ENCODE measurements at places on chromosomes 13 and 19.

GRCh38 chr19:30959011-30959410 is 390.2 kb downstream of the TSHZ3 start:
- DNase-seq, result no peak

DNA sequence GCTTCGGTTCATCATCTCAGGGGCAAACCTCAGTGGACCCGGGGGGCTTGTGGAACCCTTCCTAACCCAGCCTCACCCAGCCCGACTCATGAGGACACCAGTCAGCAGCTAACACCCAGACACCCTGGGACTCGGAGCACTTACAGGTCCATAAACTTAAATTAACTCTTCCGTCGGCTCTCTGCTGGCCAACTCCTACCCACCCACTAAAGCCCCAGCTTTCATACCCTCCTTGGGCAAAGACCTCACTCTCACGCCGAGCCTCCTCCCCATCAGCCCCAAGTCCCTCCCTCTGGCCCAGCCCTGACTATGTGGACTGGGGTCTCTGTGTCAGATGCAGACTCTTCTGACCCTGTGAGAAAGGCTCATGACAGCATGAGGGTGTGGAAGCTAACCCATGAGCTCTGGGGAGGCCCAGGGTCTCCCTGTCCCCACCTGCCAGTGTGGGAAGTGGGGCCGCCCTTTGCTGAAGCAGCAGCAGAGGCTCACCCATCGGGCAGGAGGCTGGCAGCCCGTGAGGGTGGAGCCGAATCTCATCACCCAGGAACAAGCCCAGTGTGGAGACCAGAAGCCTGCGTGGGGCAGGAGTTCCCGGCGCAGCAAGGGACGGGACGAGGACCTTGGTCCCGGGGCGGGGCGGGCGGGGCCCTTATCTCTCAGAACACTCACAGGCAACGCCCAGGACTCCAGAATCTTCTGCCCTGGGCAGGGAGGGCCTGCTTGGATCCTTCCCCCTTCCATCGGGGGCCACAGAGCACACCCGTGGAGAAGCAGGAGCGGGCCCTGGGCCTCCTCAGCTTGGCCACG is 19.8 kb downstream of the TCF3 start:
- DNase-seq, result no peak

GRCh38 chr19:246551-246950 is 44.7 kb downstream of the PLPP2 start:
- DNase-seq, result no peak

DNA sequence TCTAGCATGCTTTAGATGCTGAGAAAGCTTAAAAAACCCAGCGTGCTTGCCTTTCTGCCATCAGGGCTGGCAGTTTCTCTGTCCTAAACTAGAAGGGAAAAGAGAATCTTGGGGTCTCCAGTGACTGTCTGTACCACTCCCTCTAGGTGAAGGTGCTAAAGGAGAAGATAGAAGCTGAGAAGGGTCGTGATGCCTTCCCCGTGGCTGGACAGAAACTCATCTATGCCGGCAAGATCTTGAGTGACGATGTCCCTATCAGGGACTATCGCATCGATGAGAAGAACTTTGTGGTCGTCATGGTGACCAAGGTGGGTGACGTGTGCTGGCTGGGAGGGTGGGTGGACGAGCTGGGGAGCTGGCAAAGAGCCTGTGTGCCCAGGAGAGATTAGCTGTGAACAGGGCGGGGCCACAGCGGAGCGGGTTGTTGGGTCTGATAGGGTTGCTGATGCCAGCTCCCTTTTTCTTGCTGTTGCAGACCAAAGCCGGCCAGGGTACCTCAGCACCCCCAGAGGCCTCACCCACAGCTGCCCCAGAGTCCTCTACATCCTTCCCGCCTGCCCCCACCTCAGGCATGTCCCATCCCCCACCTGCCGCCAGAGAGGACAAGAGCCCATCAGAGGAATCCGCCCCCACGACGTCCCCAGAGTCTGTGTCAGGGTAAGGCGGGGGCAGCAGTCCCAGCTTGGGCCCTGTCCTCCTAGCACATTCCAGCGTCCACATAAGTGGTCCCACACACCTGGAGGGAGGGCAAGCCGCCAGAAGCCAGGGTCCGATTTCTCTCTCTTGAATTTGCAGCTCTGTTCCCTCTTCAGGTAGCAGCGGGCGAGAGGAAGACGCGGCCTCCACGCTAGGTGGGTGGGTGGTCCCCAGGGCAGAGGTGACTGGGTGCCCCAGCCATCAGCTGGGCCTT is 2.3 kb downstream of the RAD23A start:
- DNase-seq, result no peak

GRCh38 chr13:28499609-28500008 is 4.7 kb upstream of the FLT1 start:
- DNase-seq, result no peak

DNA sequence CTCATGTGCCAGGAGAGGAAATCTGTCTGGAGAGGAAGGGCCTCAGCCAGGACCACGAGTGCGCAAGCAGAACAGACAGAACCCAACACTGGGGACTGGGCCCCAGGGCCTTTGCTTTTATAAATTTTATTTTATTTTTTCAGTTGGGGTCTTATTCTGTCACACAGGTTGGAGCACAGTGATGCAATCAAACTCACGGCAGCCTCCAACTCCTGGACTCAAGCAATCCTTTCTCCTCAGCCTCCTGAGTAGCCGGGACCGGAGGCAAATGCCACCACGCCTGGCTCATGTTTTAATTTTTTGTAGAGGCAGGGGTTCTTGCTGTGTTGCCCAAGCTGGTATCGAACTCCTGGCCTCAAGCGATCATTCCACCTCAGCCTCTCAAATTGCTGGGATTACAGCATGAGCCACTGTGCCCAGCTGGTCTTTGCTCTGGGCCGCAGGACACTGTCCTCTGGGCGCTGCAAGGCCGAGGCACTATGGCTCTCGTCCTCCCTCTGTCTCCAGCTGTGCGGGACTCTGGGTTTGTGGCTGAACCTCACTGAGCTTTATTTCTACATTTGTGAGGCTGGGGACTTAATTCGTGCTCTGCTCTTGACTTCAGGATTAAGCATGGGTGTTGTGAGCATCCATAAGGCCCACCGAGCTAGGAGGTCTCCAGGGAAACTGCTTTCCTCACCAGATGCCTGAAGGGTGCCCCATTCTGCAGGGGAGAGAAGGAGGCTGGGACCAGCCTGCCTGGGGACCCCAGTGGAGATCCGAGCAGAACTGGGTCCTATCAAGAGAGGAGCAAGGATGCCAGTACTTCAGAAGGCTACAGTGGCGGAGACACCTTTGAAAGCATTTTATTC is 144.2 kb upstream of the VSTM2B start:
- no peak for DNase-seq

DNA sequence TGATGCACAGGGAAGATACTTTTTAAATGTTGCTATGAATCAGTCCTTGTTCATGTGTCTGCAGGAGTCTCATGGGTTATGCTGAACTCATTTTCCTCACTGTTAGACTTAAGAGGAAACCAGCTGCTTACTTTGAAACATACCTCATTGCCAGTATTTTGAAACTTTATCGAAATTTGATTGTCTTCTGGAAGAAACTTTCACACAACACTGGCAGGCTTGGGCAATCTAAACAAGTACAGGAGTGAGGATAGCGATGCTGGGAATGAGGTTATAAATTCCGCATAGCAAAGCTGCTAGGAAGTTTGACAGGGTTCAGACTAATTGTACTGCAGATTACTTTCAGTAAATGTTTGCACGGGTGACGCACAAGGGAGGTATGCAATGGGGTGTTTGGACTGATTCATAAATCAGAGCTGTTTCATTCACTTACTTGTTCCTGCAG is 245.7 kb downstream of the DNAJC15 start:
- no peak for DNase-seq

DNA sequence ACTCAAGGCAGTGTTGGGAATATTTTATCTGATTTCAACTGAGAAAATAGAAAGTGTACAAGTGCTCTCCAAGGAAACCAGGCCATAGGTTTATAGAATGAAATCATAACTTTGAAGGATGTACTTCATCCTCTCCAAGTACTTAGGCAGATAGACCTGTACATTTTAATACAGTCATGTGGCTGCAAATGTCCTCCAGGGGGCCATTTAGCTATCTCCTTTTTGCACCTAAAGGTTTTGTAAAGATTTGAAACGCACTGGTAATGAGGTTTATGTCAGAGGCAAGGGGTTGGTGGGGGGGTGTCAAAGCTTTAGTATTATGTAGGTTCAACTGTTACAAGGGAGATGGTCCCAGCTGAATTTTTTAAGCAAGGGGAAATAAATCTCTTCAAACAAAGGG is 364.4 kb downstream of the DCT start:
- no peak for DNase-seq

DNA sequence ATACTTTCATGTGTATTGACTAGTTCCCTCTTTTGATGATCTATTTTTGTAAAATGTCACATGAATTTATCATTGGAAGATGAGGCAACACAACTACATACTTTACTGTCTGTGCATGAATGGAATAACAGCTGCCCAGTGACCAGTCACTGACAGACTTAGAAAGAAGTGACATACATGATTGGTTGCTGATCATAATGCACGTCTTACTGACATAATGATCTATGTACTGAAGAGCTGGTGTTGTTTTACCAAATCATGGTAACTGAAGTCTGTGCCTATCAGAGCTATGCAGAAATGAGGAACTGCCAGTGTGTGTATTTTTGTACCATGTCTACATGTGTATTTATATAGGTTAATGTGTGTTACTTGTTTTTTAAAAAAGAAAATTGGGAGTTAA is 26.5 kb downstream of the GPR18 start:
- no peak for DNase-seq

DNA sequence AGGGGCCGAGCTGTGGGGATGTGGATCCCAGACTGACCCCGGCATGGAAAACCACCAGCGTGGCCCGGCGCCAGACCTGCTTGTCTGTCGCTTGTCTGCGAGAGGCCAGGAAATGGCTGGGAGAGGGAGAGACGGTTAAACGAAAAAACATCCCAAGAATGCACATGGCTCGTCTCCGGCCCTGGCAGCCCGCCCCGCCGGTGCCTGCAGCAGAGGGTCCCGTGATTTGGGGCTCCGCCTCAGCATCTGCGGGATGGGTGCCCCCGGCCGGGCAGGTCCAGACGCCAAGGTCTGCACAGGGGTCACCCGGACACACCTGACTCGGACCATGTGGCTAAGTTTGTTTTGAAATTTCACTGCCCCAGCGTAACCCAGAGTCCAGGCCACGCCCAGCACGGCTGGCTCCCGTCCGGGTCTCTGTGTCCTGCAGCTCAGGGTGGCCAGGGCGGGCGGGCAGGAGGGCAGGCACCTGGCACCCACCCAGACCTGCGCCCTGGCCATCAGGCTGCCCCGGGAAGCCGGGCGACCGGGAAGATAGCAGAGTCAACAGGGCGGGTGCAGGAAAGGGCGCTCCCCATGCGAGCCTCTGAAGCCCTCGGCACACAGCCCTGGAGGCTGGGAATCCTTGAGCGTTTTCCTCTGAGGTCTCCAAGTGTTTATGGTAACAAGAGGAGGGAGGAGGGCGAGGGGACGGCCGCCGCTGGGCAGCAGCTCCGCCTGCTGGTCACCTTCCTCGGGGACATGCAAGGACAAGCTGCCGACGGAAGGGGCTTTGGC is 103.2 kb downstream of the GADD45B start:
- peak; percentile 52 for DNase-seq

- DNase-seq, result no peak
Observed at GRCh38 chr19:7868326-7868670, 5.9 kb downstream of the PRR36 start.

DNA sequence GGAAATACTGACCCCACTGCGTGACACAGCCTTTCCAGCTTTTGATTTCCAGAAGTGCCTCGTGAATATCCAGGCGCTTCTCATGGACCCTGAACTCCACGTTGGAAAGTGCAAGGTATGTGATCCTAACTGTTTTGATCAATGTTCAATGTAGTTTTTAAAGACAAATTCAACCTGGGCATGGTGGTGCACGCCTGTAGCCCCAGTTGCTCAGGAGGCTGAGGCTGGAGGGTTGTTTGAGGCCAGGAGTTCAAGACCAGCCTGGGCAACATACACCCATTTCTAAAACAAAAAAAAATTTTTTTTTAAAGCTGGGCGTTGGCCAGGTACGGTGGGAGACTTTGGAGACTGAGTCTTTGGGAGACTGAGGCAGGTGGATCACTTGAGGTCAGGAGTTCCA is 31.3 kb downstream of the CATSPERD start:
- DNase-seq, result no peak

- DNase-seq, result no peak
Observed at GRCh38 chr13:27189192-27189591, 17.6 kb upstream of the USP12 start.

- no peak for DNase-seq
Observed at GRCh38 chr19:43895727-43896308, 39.3 kb downstream of the ZNF45 start.

GRCh38 chr19:29745253-29745652 is 30.2 kb upstream of the C19orf12 start:
- no peak for DNase-seq

DNA sequence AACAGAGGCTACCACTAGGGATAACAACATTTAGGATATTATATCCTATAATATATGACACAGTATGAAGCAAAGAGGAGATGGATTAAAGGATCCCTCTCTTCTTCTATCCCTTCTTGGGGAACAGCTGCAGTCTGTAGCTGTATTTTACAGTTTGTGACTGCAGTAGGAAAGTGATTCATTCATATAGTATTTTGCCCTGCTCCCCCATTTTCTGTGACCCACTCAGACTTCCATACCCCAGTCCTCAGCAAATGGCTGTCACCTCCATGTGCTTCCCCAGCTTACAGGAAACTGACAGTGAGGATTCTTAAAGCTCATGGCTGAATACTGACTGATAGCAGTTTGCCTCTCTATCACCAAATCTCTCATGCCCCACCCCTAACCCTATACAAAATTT is 27.5 kb downstream of the MICU2 start:
- DNase-seq, result no peak

GRCh38 chr13:87087741-87088140 is 583.4 kb upstream of the SLITRK5 start:
- no peak for DNase-seq

DNA sequence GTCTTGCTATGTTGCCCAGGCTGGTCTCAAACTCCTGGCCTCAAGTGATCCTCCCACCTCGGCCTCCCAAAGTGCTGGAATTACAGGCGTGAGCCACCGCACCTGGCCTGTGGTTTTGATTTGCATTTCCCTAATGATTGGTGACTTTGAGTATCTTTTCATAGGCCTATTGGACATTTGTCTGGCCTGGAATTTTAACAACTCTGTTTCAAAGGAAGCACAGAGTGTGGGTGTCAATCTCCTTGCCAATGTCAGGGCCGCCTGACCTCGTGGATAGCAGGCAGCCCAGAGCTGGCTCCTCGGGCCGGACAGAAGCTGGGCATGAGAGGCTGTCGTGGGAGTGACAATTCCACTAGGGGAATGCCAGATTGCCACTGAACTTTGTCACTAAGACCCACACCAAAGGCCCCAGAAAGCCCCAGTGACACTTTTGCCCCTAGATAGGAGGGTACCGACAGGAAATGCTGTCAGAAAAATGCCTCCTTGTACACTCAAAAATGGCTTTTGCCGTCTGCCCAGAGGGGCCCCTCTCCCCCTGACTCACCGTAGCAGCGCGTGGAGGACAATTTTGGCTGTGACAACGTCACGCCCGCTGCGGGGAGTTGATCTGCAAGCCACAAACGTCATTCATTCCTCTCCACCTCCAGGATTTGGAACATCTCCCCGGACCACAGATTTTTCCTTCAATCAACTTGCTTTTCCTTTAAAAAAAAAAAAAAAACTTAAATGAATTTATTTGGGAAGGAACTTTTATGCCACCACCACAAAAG is 11.7 kb upstream of the ADGRE5 start:
- DNase-seq, result no peak
